H1 (cell line): ENCODE measurements at places on chromosomes 4 and X. TPM values are rescaled to one million over a fixed set of nuclear protein-coding genes. Genes with fewer than 3 reads are reported as not detected.

The REELD1 gene
- not detected in 2 replicates for total RNA-seq

The ADH1C gene
- total RNA-seq: not detected in 2 replicates

The WAS gene
- 0.63 and 0.80 TPM in 2 replicates for total RNA-seq

The SUPT20HL1 gene
- total RNA-seq: not detected in 2 replicates

The NAP1L5 gene
- 2.4 and 2.7 TPM in 2 replicates for total RNA-seq

The GATA1 gene
- not detected in 2 replicates for total RNA-seq

The TEX13B gene
- 0.32 TPM in 1 of 2 replicates, not detected in the other for total RNA-seq

The HPGDS gene
- not detected in 2 replicates for total RNA-seq

The ERCC6L gene
- total RNA-seq: 23.9 and 24.7 TPM in 2 replicates

The TRIM75 gene
- total RNA-seq: not detected in 2 replicates

DNA sequence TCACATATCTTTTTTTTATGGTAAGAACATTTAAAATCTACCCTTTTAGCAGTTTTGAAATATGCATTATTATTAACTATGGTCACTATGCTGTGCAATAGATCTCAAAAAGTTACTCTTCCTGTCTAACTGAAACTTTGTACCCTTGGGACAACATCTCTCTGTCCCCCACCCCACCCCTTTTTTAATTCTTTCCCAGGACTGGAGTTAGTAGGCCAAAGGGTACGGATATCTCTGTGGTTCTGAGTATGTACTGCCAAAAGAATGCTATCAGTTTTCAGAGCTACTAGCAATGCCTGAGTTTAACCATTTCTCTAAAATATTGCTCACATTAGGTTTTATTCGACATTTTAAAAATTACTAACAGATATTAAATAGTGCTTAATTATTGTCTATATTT, 4.7 kb upstream of the FAM241A start:
- no peak for DNase-seq

DNA sequence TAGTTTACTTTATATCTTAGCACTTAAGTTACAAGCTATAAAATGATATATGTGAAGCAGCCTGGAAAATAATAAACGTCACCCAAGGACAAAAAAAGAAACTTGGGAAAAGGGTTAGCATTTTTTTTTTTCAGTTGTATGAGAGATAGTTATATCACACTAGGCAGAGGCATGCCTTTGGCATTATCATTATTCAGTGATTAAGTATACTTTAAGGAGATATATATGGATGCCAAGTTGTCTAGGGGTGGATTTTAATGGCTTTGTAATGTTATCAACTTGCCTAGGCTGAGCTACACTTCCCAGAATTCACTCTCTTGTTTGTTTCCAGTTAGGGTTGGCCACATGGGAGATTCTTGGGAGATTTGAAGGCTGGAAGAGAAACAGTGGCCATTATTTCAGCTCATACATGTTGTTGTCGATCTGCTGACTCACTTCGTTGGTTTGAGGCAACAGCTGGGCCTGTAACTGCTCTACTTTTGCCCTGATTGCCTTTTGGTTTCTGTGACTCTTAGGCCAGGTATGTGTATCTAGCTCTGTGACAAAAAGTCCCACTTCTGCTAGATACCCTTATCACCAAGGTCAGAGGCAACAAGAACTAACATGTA, 11.5 kb upstream of the SRPX start:
- no peak for DNase-seq

DNA sequence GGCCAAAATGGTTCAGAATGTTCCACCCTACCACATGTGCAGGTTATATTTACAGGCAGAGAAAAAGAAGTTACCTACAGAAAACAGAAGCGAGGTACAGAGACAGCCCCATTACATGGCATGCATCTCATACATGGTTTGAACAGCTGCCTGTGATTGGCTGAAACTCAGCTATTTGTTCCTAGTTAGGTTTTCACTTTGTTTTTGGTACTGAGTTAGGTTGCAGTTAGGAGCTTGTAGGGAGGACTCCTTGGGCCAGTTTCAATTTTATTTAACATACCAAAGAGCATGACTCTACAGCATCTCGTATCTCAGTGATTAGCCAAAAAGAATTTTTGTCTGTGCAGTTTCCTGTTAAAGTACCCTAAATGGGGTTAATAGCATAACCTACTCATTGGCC, 392.0 kb downstream of the MAPK10 start:
- DNase-seq: no peak

- DNase-seq: no peak
These were observed 102.3 kb upstream of the MTM1 start for GRCh38 chrX:150465881-150466775.

DNA sequence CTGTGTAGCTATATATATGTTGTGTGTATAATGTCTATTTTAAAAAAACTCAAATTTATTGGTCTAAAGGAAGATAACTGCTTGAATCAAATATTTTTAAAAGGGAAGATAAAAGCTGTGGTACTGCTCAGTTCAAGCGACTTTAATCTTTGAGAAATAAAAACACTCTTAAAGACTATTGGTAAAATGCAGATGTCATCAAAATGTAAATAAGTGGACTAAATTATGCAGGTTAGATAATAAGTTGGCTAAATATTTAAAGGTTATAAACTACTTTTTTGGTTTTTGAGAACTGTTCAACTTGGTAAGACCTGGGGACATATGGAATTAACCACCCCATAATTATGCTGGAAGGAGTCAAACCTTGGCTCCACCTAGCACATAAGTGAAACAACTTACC, 144.7 kb upstream of the ITM2A start:
- DNase-seq: no peak

DNA sequence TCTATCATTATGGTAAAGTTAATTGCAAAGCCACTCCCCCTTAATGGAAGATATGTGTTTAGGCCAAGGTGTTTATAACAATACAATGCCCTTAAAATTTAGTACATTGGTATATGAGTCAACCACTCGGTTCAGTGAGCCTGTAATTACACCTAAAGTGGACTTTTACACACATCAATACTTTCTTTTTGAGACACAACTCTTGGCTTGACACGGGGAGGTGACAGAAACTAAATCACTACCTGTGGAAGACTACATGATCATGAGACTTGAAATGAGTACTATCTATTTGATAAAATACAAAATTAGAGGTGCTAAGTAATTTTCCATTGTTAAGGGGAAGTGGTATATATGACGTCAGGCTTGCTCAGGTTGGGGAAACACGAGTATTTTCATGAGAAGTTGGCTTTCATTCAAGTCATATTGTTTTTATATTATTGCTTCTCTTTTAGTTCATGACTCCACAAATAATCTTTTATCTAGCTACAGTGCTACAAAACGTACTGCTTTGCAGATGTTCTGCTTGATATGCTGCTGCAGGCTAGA, 918.3 kb downstream of the ARAP2 start:
- DNase-seq: no peak

- DNase-seq: no peak
These were observed 40.9 kb downstream of the RPA4 start for GRCh38 chrX:96924581-96924980.

DNA sequence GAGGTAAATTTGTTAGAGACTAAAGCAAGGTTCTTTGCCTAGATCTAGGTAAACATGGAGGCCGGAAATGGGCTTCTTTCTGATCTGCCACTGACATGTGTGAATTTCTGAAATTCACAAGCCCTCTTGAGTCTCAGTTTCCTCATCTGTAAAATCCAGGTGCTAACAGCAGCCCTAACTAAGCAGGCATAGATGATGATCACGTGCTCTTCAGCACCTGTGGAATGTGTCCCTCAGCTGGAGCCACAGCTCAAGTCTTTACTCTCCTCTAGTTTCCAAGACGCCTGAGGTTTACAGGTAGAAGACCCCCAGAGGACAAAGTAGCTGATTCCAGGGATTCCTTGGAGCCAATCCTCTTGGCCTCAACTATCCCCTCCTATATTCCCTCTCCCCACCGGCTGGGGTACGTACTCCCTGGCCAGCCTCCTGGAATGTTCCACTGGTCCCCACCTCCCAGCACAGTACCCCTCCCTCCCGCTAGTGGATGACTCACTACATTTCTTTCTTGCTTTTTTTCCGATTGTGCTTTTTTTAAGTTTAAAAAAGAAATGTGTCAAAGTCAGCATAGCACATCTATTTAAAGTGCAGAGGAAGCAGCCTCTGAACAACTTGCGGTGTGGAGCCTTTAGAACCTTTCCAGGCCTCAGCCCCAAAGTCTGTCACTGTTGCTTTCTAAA, 98.4 kb downstream of the PHKA2 start:
- no peak for DNase-seq

- DNase-seq: no peak
These were observed 23.0 kb upstream of the NFKB1 start for GRCh38 chr4:102478186-102478585.

- DNase-seq: no peak
These were observed 52.7 kb upstream of the BCOR start for GRCh38 chrX:40150503-40150902.

DNA sequence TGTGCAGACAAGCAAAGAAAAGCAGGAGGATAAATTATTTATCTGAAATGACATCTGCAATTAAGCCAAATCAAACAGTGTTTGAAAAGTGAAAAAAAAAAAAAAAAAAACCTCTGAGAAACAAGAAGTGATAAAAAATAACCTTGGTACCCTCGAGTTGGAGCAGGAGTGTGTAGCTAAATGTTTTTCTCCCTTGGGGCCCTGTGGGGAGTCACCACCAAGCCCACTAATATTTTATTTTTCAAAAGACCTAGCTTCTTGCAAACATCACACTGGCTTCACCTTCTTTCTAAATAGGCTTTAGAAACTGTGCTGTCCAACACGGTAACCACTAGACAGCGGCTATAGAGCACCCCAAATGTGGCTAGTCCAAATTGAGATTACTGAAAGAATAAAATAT, 47.7 kb downstream of the SNX25 start:
- DNase-seq: no peak

GRCh38 chrX:40244980-40245379, 147.2 kb upstream of the BCOR start:
- DNase-seq: no peak

DNA sequence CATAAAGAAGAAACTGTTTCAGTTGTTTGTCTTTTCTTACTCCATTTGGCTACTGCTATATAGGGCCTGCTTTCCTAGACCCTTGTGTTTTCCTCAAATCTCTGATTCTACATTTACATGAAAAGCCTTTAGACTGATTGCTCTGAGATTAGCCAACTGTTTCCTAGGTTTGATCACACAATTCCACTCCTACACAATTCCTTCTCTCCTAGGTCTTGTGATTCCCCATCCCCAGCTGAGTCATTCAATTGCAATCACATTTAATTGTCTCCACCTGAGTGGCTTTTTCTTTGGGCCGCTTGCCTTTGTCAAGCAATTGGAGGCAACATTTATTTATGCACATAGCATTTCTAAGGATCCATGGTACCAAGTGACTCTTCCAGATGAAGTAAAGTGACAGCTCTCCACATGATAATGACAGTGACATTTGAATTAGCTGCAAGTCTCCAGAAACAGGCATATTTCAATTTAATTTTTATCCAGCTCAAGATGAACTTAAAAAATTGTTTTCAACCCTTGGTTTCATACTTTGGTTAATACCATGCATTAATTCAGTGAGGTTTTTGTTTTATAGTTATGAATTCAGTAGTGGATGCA, 35.8 kb downstream of the ATXN3L start:
- peak; percentile 10 for DNase-seq

DNA sequence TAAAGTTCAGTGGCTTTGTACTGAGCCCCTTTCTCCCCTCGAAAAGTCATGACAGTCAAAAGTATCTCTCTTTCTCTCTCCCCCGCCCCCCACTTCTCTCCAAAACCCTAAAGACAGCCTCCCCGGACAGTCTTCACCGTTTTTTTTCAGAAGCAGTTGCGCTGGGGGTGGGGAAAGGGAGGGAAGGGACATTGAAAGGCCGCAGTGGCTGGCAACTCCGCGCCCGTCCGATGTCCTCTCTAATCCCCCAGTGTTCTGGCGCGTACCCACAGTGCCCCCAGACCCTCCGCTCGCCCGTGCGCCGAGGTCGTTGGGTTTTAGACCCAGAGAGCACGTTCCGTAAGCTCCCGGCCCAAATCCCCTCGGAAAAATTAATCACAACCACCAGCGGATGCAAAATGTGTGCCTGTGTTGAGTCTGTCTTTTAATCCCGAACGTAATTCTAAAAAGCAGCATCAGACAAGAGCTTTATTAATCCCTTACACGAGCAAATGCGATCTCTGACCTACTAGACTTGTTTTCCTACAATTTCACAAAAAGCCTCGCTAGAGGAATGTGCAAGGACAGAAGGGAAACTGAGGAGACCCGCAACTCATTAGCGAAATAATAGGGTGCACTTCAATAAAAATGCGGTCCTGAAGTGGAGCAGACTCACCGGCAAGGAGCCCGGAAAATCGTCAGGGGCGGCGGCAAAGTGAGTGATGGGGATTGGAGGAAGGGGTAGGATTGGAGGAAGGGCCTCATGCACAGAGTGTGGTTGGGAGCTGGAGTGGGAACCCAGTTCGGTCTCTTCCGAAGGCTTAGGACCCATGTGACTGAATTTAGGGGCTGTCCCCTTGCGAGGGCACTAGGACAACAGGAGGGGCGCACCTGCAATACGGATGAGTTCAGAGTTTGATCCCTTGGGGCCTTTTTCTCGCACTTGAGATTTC, 12.2 kb upstream of the PRDM8 start:
- no peak for DNase-seq

DNA sequence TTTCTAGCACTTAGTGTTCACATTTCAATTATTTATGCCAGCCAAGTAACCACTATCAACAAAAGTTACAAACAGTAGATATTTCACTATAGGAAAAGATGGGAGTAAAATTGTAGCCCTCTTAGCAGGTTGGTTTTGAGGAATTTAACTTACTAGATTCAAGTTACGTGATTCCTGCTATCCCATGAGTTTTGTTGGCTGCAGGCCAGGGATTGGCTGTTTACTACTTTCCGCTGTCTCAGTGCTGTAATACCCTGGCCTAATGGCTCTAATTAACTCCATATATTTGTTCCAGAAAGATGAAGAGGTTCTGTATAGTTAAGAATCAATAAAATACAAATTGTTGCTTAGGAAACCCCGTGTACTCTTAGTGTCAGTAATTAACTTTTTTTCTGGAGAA, 55.5 kb upstream of the MAGED1 start:
- DNase-seq: no peak

- DNase-seq: no peak
These were observed 58.5 kb upstream of the SMAD1 start for GRCh38 chr4:145423017-145423708.
